ENCODE measurements at places on chromosomes 1 and 21.

GRCh38 chr1:52917581-52917980 lies 4.0 kb downstream of the ECHDC2 start:
- no peak for DNase-seq

DNA sequence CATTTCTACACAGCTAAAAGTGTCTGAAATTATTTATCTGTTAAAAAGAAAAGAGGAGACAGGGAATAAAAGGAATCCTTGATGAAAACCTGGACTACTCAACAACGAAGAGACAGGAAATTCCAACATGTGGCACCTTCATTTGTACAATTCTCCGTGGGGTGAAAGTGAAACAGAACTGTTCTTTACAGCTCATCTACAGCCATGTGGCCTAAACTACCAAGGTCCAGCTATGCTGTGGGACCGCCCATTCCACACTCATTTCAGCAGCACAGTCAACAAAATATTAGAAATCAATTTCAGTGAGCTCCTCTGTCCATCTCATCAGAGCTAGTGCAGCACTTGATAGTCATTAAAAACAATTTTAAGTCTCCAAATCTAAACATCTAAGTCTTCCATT lies 44.0 kb downstream of the UBR4 start:
- no peak for DNase-seq

GRCh38 chr1:221149555-221150075 lies 270.4 kb downstream of the HLX start:
- DNase-seq, result no peak

- DNase-seq, result no peak
These were observed 14.7 kb downstream of the TMEM81 start for GRCh38 chr1:205069371-205070125.

DNA sequence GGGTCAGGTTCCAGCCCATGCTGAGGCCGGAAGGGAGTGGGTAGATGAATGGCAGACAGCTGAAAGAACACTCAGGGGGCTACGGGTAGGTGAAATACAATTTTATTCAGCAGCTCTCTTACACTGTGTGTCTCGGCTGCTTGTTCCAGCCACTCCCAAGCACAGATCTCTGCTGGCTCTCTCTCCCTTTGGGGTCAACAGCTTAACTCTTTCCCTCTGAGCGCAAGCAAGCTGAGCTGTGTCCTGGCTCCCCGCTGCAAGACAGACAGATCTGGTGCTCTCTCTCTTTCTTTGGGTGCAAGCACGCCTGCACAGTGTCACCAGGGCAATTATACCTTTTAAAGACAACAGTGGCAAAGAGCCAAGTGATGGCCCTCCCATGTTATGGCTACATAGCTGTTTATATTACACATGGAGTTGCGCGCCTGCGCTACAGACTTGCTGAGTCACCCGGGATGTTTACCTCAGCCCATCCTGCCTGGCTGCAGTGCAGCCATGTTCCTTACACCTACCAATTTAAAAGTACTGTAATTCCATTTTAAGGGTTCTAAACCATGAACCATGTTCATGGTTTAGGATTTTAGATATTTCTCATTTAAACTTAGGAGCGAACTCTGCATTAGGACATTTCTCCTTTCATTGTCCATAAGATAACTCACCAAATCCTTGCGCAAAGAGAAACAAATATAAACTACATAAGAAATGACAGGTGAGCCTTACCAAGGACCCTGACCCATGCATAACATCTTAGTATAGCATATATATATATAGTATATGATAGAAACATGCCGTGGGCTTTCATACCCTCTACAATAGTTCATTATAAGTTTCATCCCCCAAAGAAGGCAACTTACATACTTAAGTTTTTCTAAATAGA lies 396.5 kb downstream of the SMYD3 start:
- DNase-seq, result no peak

GRCh38 chr1:206911064-206911663 lies 10.6 kb downstream of the FCMR start:
- DNase-seq, result no peak

DNA sequence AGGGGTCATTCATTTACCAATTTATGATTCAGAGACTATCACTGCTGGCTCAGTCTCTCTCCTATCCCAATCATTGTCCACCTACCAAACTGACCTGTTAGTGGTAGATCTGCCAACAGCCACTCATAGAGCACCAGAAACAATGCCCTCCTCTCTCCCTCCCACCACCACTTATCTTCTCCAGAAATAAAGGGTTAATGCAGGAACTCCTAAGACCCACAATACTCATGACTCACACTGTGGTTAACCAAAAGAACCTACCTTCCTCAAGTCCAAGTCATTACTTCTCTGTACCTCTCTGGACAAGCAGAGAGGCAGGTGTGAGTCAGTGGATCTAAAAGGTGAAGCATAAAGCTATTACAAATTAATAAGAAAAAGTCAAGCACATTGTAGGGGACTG lies 40.9 kb upstream of the CAMK1G start:
- DNase-seq, result no peak

DNA sequence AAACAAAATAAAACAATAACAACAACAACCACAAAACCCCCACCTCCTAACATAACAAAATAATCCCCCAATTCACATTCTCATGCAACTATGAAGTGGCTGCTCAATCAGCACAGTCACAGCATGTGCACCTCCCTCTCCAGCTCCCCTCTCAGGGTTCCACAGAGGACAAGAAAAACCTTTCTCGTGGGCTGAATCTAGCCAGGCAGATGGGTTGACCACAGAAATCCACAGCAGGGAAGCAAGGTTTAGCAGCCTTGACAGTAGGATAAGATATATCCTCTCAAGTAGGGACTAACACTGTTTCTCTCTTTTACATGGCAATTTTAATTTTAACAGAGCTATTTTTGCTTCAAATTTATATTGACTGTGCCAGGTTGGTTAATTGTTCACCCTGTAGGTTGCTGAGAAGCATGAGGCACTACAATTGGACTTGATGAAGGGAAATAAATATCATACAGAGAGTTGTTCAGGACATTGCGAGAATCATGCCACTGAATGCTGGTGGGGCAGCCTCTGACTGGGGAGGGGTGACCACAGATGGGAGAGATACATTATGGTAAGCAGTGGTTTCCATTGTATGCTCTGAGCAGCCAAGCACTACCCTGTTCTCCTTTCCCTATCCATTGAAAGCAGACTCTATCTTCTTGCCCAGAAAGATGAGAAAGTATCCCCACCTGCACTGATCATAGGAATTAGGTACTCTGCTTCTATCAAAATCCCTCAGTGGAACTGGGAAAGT lies 535.1 kb downstream of the DPYD start:
- DNase-seq, result no peak

Data from activated naive CD8-positive, alpha-beta T cell treated with anti-CD3 and anti-CD28 coated beads, Interleukin-2, amount 50 U/mL, for 16 hours (primary cell).